ENCODE measurements at places on chromosomes 12 and 14.

DNA sequence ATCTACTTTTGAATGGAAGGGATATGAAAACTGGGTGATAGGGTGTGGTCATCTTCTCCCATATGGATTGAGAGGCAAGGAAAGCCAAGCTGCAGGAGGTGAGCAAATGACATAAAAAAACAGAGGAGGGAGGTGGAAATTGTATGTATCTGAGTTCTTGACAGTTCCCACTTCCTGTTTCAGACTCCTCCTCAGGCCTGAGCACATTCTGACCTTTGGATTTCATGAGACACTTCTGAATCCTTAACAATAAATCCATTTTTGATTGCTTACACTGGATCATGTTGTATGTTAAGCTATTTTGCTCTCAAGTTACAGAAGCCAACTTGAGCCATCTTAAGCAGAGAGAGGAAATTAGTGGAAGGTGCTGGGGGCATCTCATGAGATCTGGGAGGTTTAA, 11.6 kb upstream of the SRSF5 start:
- DNase-seq, result no peak

DNA sequence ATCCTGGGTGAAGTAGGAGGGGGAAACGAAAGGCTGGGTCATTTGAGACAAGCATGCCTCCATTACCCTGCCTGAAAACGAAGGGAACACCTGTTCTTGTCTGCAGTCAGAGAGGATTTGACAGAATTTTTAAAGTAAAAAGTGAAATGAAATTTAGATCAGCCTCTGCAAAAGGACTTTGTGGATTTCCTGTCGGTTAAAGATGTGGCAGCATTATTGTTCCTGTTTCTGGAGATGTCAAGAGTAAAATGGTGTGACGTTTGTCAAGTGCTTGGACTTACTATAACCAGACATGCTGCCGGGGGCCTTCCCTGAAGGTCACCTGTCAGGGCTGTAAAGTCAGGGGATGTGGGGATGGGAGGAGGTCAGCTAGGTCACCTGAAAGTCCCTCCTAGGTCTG, 32.0 kb downstream of the NRXN3 start:
- DNase-seq, result no peak

DNA sequence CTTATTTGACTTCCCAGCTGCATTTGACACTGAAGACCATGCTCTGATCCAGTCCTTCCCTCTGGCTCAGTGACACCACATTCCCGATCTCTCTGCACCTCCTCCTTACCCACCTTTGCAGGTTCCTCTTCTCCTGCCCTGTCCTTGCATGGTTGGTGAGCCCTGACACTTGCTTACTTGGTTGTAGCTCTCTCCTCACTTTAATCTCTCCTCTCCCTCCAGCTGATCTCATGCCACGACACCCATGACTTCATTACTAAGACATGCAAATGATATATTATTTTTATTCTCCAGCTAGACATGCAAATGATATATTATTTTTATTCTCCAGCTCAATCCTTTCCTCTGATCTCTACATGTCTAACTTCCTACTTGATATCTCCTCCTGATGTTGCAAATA, at the start of gene SERPINA9:
TSS of gene SERPINA9 (minus strand) at position 175 of the 400 bp plus-strand sequence. CDS start 6,357 bp downstream, outside the sequence.
- DNase-seq, result no peak

- DNase-seq, result no peak
Measured at GRCh38 chr12:59828521-59828920, 232.7 kb downstream of the SLC16A7 start.

GRCh38 chr14:68924186-68925158, 54.6 kb downstream of the ACTN1 start:
- DNase-seq, result no peak

GRCh38 chr12:848882-849527, 96.6 kb downstream of the WNK1 start:
- no peak for DNase-seq

DNA sequence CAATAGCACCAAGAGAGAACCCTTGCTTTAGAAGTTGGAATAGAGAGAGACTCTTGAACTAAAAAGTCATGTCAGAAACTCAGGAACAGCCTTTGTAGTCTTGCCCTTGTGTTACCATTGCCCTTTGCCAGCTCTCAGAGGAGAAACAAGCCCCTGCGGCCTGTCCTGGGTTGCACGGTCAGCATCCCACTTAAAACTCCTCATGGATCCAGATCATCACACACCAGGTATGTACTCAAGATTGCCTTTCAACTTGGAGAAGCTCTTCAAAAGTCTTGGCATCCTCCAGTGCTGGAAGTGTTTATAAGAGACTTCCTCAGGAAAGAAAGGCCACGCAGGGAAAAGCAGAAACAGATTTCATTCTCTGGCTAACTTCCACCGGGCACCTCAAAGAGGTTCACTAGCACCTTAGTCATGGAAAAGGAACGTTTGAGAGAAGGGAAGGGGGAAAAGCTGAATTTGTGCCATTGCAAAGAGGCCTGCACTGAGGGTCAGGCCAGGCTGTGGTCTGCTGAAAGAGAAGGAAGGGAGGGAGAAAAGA, 594.2 kb downstream of the MED13L start:
- no peak for DNase-seq

DNA sequence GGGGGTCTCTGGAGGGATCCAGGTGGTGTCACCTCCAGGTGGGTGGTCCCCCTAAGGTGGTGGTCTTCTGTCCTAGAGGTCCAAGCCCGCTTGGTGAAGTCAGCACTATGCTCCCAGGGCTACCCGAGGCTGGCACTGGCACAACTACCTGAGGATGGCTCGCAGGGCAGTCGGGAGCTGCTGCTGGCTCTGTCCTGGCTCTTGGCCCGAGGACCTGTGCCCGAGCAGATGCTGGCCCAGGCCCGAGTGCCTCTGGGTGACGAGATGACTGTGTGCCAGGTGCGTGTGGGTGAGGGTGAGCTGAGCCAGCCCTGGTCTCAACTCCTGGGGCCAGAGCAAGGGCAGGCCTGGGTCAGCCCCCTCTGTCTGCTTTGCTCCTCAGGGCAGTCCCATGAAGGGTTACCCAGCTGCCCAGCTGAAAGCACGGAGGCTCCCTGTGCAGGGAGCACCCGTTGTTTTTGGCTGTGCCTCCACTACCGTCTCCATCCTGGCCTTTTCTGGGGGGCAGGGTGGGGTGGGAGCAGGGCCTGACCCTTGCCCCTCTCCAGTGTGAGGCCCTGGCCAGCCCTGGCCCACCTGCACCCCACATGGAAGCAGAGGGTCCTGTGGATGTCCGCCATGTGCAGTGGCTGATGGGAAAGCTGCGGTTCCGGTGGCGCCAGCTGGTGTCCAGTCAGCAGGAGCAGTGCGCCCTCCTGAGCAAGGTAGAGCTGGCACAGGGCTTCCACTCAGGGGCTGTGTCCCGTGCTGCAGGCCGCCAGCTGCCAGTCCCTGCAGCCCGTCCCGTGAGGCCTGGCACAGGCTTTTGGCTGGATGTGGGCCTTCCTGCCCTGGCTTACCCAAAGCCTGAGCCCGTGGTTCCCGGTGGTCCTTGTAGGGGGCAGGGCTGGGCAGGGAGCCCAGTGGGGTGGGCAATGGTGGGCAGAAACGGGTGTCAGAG, 1.3 kb downstream of the TEDC1 start:
- no peak for DNase-seq

GRCh38 chr14:50521912-50522341, 10.4 kb downstream of the MAP4K5 start:
- no peak for DNase-seq

DNA sequence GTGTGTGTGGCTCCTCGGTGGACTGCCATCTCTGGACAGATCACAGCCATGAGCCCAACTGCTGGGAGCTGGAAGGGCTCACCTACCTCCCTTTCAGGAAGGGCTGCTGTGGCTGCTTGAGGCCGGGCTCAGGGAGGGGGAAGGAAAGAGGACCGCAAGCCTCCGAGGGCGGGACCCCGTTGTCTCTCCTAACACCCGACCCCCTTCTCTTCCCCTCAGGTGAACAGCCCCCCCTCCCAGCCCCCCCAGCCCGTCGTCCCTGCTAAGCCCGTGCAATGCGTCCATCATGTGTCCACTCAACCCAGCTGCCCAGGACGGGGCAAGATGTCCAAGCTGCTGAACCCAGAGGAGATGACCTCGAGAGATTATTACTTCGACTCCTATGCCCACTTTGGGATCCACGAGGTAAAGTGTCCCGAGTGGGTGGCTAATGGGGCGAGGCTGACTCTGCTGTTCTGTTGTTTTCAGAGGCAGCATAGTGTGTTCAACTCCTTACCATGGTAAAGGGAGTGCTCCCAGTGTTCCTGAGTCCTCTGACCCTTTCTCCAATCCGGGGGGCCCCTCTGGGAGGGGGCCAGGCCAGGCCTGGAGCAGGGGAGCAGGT, 49.5 kb downstream of the PRMT8 start:
- DNase-seq, result no peak

- DNase-seq, result no peak
Measured at GRCh38 chr12:83527810-83528209, 841.1 kb downstream of the TMTC2 start.

- DNase-seq, result no peak
Measured at GRCh38 chr14:34104489-34105397, 153.9 kb upstream of the EGLN3 start.

- no peak for DNase-seq
Measured at GRCh38 chr12:120651821-120652220, 11.4 kb downstream of the CABP1 start.

- DNase-seq, result no peak
Measured at GRCh38 chr14:104183796-104184195, 45.4 kb downstream of the KIF26A start.

DNA sequence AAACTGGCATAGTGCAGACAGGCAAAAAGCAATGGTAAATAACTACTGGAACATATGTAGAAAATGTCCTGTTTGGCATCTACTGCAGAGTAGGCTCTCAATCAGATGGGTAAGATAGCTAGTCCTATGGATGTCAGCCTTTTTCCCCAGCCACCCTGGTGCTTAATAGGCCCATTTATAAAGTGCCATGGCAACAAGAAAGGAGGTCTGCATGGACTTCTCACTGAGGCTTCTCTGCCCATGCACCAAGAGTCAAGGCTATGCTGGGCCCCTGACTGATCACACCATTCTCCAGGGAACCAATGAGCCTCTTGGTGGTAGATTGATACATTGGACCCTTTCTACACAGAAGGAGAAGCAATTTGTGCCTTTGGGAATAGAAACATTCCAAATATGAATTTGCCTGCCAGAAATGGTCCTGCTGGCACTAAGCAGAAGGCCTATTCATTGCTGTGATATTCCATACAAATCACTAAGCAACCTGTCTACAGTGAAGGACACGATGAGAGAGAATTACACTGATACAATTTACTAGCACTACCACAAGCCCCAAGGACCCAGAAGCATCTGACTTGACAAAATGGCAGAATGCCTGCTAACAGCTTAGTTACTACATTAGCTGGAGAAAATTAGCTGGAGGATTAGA, 43.8 kb downstream of the RESF1 start:
- no peak for DNase-seq

DNA sequence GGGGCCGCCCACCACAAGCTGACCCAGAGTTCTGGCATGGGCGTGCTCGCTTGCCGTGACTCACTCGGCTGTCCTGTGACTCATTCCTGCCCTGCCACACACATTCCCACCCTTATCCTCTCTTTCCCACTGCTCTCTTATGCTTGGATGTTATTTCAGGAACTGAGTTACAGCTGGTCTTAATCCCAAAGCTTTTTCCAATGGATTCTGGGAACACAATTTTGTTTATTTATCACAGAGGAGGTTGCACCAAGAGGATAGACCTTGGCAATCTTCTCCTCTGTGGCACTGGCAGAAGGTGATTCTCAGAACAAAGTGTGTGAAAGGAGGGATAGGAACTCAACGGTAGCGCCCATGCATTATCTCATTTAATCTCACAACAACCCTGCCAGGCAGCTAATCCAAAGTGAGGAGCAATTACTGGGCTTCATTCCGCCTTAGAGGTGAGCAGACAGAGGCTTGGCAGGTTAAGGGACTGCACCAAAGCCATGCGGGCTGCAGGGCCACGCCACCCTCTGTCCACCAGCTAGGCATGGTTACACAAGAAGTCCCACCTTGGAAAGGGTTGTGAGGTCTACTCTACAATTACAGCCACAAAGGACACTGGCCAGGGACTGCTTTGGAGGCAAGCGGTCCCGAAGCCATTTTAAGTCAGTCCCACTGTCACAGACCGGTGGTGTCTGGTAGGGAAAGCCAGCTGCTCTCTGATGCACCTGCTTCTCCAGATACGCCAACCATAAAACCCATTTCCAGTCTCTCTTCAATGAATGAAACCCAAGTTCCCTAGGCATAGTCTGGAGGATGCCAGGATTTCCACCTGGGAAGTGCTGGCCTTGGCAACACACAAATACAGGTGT, 32.9 kb downstream of the SYNE3 start:
- no peak for DNase-seq

DNA sequence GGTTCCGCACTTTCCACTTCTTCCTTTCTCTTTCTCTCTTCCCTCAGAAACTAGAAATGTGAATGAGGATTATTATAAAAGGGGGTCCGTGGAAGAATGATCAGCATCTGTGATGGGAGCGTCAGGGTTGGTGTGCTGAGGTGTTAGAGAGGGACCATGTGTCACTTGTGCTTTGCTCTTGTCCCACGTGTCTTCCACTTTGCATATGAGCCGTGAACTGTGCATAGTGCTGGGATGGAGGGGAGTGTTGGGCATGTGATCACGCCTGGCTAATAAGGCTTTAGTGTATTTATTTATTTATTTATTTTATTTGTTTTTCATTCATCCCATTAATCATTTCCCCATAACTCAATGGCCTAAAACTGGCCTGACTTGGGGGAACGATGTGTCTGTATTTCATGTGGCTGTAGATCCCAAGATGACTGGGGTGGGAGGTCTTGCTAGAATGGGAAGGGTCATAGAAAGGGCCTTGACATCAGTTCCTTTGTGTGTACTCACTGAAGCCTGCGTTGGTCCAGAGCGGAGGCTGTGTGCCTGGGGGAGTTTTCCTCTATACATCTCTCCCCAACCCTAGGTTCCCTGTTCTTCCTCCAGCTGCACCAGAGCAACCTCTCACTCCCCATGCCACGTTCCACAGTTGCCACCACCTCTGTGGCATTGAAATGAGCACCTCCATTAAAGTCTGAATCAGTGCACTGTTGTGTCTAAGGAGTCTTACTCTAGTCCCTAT, 4.6 kb upstream of the ATN1 start:
- DNase-seq, result no peak

Data from stimulated activated CD8-positive, alpha-beta memory T cell treated with anti-CD3 and anti-CD28 coated beads, Interleukin-4, amount 100 ng/mL, for 4 hours (primary cell).